ENCODE measurements at places on chromosomes 13 and 19.
A peak's percentile ranks its signal among the peaks of the same experiment; 100 is the strongest.

GRCh38 chr13:99871249-99871898, 100.2 kb downstream of the ZIC5 start:
- DNase-seq: no peak

- no peak for DNase-seq
Observed at GRCh38 chr13:42924344-42924743, 67.7 kb downstream of the EPSTI1 start.

GRCh38 chr13:88857256-88857655, 1186.1 kb downstream of the SLITRK5 start:
- no peak for DNase-seq

DNA sequence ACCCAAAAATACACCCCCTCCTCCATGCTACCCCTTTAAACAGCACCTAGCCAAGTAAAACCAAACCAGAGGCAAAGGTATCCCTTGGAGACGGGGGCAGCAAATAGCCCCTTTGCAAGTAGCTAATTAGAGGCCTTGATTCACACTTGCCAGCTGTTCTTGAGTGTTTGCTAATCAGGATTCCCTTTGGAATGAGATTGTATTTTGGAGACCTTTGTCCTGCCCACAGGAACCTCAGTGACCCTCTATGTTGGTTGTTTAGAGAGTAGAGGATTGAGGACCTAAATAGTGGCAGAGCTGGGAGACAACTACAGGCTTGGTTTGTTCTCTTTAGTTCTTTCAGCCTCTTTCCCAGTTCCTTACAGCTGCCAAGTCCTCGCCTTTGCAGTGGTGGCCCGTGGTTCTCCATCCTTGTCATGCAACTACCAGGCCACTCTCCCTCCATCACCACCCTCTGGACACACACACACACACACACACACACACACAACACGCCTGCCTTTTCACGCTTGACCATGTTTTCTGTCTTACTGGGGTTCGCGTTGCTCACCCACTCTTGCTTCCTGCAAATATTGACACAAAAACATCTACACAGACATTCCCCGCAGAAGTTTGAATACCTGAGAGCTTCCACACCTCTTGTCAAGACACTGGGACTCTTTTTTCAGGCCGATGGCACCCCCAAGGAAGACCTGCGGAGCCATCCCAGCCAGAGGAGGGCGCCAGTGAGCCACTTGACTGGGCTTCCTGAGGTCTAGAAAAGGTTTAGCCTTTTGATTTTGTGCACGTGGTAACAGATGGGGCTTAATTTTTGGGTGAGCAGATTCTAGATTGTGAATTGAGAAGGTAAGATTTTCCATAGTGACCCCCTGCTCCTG, 80.0 kb upstream of the GPR183 start:
- DNase-seq: peak; percentile 78

DNA sequence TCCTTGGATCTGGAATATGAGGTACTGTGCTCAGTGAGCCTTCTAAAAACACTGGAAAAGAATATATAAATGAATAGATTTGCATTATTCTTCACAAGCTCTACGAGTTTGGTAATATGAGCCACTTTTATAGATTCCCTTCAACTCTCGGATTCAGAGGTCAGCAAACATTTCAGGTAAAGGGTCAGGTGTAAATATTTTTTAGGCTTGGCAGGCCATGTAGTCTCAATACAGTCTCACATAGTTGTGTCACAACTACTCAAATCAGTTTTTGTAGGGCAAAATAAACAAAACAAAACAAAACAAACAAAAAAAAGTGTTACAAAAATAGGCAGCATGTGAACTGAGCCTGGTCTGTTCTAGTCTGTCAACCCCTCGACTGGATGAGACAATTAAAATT, 57.4 kb downstream of the PSPC1 start:
- no peak for DNase-seq

DNA sequence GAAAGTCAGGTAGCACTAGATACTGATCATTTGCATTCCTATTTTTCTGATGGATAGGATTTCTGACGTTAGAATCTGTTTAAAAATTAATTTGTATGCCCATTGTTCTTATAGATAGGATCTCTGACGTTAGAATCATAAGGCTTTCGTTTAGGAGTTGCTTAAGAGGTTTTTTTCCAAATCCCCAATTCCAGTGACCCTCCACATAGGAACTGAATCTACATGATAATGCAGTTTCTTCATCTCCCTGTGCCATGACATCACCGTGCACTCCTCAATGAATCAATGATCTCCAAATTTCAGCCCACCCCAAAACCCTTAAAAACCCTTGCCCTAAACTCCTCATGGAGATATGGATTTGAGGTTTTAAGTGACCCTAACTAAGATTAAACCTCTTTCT, 87.2 kb downstream of the RXFP2 start:
- no peak for DNase-seq

- DNase-seq: peak; percentile 54
Observed at GRCh38 chr19:19531951-19532805, 3.5 kb downstream of the YJEFN3 start.

DNA sequence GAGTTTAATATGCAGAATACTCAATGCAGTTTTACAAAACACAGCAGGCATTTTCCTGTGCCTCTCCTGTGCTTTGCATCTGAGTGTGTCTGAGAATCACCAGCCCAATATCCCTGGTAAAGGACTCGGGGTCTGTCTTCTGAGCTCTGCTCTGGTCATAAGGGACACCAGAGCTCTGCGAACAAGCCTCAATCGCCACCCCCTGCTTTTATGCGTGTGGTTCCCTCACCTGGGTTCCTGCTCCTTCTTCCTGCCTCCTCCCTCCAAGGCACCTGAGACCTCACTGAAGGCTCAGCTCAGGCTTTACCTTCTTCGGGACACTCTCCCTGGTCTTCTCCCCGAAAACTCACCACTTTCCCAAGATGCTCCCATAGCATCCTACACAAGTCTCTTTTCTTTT, 84.5 kb downstream of the EFNB2 start:
- no peak for DNase-seq

DNA sequence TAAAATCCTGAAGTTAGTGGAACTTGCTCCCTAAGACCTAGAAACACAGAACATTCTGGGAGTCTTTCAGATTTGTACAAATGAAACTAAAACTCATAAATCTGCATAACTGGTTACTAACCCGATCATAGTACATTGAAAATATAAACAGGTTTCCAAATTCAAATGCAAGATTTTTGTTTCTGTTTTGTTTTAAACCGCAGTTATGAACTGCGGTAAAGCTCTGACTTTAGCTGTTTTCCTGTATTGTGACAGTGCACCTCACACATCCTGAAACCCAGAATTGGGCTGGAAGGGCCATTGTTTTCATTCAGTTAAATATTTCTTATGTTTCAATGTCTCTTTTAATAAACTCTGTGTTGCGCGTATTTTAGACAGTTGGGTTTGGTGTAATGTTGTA, 204.7 kb downstream of the SHISA2 start:
- DNase-seq: no peak

- no peak for DNase-seq
Observed at GRCh38 chr19:21587117-21587461, 81.7 kb downstream of the ZNF429 start.

GRCh38 chr13:60230593-60230992, 66.9 kb upstream of the DIAPH3 start:
- no peak for DNase-seq

DNA sequence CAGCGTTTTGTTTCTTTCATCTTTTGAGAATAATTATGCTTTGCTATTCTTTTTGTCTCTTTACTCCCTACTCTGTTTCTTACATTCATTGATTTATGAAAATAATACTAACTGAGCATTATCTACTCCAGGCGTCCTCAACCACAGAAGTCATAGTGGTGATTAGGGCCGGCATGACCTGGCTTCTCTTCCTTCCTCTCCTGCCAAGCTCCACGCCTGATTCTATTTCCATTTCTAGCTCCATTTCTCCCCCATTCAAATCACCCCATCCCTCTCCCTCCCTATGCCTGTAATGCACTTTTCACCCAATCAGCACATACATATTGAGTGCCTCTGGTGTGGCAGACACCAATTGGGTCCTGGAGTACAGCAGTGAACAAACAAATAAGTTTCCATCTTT, 183.2 kb upstream of the GPR12 start:
- no peak for DNase-seq

DNA sequence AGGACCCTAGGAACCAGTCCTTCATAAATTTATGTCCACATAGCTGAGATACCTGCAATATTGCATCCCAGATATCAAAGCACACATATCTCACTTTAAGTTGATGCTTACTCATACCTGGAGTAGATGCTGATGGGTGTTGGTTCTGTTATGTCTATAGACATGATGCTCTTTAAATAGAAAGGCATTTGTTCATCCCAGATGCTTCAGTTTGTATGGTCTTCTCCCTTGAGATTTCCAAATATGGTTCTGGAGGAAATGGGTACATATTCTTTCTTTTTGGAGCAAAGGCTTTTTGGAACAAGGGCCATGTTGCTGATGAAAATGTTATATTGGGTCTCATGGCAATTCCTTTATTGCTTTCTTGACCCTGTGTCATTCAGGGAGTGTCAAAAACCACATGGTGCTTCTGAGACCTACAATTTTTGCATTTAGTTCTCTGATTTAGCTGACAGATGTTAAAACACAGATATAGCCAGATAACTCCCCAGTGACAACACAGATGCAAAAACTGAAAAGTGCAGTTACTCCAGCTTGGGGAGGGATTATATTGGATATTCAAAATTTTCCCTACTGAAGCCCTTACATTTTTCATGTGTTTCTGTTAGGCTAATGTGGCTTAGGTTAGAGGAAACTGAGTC, 211.4 kb downstream of the KCNRG start:
- DNase-seq: no peak

DNA sequence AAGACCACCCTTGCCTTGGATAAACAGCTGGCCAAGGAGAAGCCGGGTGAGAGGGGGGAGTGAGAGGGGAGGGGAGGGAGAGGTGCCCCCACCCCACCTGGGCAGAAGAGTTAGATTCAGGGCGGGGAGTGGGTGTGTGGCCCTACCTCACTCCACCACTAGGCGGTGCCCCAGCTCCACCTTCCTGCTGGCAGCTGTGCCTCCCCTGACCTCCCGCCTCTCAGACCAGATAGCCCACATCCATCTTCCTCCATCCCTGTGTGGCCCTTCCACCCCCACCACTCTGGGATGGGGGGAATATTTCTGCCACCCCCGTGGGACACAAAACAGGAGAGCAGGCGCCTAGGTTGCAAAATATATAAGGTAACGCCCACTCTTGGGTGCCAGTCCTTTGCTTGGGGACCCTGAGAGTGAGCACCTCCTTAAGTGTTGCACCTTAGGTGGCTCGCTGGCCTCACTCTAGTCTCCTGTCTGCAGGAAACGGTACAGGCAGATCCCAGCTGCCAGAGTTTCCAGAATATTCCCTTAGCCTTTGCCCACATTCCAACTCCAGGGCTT, 13.8 kb upstream of the EHD2 start:
- DNase-seq: peak; percentile 33

GRCh38 chr19:2474232-2475017, 1.5 kb upstream of the GADD45B start:
- DNase-seq: peak; percentile 83

DNA sequence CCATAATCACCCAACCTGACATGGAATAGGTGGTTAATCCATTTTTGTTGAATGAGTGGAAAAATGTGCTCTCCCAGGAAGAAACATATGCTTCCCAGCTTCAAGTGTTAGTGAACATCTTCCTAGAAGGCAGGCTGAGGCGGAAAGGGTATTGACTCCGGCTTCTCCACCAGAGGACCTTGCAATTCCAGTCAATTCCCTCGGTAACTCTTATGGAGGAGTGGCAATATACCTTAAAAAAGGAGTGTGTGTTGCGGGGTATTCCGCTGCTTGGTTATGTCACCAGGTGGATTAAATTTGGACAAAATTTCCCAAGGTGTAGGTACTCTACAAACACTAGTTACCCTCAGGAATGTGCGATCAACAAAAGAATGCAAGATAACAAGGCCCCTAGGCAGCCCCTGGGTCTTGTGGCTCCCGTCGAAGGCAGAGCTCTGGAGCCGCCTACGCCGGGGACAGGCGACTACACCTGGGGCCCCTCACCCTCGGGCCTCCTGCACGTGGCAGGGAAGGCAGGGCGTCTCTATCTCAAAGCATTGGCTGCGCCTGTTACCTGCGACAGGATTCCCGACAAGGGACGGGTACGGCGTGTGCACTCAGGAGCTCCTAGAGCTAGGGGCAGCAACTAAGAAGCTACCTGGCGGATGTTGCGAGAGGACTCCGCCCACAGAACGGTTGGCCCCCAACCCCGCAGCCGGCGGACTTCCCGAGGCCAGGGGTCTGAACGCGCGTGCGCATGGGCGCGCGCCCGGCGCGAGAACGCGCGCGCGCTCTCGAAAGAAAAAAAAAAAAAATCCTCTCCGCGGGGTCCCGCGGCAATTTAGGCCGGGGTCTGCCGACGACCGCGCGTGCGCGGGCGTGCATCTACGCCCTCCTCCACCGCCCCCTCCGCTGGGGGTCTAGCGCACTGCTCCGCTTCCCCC, at the start of gene WDR87:
Gene WDR87 (minus strand): TSS at position 649 of the 923 bp plus-strand sequence. CDS start 8,355 bp downstream, outside the sequence.
- peak; percentile 41 for DNase-seq

- DNase-seq: peak; percentile 53
Observed at GRCh38 chr19:4139614-4140236, 13.7 kb upstream of the CREB3L3 start.

DNA sequence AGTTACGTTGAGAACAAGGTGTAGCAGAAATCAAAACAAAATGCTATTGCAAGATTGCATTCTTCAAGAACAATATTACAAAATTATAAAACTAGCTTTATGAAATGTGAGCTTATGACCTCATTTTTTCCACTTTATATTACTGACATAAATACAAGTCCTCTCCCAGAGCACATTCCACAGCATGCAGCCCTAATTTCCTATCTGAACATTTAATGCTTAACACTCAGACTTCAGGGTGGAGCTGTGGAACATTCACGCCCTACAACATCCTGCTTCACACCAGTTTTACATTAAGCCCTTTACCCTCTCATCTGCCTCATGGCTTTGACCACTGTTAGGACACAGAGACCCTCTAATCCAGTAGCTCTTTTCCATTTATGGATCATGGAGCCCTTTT, 65.5 kb downstream of the EPSTI1 start:
- DNase-seq: no peak

DNA sequence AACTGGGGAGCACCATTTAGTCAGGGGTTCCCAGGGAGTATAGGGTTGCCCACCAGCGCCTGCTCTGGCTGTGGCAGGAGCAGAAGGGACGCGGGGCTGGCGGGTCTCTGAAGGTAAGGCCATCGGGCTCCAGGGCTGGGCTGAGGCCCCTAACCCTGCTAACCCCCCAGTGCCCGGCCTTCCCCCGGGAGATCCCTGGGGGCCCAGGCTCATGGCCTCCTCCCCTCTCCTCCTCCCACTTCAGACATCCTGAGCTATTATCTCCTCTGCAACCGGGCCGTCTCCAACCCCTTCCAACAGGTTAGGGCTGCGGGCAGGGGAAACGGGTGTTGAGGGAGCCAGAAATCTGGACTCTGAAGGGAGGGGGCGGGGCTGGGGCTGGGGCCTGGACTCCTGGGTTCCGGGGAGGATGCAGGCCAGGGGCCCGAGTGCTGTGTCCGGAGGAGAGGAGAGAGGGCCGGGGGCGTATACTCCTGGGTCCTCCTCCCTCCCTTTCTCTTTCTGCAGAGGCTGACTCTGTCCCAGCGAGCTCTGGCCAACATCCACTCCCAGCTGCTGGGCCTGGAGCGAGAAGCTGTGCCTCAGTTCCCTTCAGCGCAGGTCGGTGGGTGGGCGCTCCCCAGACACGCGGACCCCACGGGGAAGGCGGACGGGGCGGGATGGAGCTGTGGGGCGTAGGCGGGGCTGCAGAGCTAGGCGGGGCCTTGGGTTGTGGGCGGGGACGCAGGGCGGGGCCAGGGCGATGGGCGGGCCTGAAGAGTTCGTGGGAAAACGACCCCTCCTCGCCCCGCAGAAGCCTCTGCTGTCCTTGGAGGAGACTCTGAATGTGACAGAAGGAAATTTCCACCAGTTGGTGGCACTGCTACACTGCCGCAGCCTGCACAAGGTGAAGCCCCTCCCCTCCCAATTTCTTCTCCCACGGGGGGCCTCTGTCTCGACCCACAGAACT, 15.3 kb downstream of the TTYH1 start:
- peak; percentile 32 for DNase-seq

- no peak for DNase-seq
Observed at GRCh38 chr19:7393459-7393858, 44.7 kb downstream of the ARHGEF18 start.

Measured in stimulated activated naive CD4-positive, alpha-beta T cell (primary cell).